ENCODE measurements at places on chromosomes 11 and 22.

DNA sequence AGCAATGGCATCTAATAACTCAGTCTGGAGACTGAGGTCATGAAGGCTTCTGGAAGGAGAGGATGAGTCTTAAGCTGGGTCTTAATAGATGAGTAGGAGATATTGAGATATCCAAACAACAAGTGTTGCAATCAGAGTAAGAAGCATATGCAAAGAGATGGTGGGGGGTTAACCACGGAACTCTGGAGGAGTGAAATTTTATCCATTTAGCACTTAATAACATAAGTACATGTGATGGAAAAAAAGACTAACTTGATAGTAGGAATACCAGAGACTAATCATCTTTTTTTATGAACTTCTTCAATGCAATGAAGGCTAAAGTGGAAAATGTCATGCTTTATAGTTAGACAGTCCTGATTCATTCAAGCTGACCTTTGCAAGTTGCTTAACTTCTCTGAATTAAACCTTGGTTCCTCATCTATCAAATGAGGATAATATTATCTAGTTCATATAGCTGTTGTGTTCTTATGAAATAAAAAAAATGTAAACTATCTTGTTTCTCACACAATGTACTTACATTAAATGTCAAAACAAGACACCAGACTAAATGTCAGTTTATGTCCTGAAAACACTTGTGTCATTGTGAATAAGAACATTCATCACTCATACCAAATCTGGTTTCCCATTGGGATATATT is 403.1 kb upstream of the CCDC90B start:
- DNase-seq = no peak

DNA sequence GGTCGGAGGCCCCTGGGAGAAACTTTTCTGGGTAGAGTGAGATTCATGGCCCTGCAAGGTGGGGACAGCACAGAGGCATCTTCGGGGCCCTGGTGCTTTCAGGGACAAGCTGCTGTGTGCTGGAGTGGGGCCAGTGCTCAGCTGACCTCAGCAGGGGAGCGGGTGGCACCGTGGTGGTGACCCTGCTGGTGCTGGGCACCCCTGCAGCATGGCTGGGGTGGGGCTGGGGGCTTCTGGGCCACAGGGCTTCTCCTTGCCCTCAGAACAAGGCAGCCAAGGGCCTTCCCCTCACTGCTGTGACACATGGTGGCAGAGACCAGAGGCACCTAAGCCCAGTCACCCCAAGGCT is 24.9 kb upstream of the GNB1L start:
- no peak for DNase-seq

DNA sequence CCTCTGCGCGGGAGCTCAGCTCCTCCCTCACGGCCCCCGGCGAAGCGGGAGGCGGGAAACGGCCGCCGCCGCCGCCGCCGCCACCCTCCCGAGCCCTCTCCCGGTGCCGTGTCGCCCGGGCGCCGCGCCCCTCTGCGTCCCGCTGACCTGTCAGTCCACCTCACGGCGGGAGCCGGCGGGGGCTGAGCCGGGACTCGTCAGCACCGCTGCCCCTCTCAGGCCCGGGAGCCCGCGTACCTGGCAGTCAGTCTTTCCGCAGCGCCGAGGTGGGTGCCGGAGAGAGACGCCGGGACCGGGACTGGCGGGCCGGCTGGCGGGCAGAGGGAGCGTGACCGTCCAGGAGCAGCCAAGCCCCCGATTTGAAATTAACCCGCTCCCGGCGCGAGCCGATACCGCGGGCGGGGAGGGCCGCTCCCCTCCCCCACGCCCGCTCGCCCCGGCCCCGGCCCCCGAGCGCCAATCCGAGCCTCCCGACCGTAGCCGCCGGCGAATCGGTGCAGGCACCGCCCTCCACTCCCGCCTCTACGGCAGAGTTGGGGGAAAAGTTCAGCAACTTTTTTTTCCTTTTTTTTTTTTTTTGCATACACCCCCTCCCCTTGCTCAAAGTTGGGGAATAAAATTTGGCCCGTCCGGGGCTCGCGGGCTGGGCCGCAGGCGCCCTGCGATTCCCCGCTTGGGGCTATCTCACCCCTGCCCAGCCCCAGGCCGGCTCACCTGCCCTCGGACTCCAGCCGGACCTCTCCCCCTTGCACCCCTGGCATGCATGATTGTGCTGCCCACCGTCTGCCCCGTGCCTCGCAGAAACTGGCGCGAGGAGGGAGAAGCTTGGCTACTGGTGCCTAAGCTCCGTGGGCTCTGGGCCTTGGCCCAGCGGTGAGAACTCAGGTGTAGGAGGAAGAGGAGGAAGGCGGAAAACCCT is 774 bp upstream of the E2F8 start:
- DNase-seq = peak; percentile 63

DNA sequence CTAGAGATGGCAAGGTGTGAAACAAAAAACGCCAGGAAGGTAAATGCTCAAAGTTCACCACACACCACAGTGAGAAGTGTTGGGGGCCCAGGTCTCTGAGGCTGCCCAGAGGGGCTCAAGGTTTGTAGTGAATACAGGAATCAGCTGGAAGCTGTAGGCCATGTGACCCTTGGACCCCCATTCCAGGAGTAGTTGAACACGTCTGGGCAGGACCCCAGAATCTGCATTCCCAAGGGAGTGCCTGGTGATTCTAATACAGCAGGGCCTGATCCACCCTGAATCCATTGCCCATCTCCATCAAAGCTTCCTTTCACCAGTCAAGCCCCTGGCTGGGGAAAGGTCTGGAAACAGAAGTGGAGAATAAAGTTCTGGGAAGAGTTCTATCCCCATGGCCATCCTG is 70.8 kb upstream of the B3GAT1 start:
- no peak for DNase-seq

- DNase-seq = no peak
These were observed 12.4 kb downstream of the FGF19 start for GRCh38 chr11:69691463-69691862.

DNA sequence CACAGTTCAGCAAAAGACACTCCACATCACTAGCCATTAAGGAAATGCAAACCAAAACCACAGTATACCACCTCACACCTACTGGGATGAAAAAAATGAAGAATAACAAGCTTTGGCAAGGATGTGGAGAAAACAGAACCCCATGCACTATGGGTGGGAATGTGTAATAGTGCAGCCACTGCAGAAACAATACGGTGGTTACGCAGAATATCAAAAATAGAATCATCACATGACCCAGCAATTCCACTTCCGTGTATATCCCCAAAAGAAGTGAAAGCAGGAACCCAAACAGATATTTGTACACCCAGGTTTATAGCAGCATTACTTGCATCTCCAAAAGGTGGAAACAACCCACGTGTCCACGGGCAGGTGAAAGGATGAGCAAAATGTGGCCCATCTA is 20.8 kb downstream of the CARS1 start:
- no peak for DNase-seq

DNA sequence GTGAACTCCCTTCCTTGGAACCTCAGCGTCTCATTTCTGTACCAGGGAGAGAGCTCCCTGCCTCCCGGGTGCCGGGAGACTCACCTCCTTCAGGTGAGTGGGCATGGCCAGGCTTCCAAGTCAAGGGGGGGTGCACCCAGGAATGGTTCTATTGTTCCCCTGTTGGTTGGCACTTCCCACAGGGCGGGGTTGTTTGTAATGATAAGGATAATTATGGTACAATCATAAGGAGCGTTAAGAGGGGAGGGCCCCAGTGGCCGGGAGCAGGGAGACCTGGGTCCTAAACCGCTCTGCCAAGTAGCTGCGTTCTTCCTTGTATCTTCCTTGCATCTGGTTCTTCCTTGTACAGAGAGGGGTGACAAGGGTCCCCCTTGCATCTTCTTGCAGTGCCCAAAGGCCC is 79.1 kb downstream of the LRRC32 start:
- no peak for DNase-seq

DNA sequence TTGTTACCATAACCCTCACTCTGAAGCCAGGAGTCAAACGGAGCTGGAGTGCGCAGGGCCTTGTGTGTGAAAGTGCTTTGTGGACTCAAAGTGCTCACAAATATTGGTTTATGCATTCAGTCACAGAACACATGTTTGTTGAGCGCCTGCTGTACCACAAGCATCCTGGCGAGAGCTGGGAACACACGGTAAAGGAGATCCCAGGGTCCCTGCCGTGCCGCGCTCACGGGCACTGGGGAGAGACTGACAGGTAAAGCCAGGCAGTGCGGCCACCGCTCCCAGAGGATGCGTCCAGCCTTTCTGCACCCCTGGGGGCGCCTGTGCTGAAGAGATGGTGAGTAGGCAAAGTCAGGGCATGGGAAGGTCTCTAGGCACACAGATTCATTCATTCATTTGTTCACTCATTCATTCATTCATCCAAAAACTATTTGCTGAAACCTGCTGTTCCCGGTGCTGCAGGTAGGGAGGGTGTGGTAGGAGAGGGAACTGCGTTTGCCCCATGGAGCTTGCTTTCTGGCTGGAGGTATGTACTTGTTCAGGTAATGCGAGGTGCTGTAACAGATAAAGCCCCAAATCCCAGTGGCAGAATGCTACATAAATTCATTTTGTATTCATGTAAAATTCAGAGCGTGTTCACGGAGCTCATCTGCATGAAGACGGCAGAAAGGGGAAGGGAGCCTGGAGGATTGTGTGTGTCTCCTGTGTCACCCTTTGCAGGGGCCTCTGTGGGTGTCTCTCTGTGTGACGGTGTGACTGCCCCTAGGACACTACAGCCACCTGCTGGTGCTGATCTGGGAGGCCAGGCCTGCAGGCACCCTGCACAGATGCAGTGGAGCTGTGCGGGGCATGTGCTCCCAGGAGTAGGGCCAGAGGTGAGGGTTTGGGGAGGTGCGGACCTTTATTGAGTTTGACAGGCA is 167.0 kb upstream of the B3GAT1 start:
- peak; percentile 32 for DNase-seq

GRCh38 chr11:131955904-131956303 is 585.5 kb downstream of the NTM start:
- no peak for DNase-seq

DNA sequence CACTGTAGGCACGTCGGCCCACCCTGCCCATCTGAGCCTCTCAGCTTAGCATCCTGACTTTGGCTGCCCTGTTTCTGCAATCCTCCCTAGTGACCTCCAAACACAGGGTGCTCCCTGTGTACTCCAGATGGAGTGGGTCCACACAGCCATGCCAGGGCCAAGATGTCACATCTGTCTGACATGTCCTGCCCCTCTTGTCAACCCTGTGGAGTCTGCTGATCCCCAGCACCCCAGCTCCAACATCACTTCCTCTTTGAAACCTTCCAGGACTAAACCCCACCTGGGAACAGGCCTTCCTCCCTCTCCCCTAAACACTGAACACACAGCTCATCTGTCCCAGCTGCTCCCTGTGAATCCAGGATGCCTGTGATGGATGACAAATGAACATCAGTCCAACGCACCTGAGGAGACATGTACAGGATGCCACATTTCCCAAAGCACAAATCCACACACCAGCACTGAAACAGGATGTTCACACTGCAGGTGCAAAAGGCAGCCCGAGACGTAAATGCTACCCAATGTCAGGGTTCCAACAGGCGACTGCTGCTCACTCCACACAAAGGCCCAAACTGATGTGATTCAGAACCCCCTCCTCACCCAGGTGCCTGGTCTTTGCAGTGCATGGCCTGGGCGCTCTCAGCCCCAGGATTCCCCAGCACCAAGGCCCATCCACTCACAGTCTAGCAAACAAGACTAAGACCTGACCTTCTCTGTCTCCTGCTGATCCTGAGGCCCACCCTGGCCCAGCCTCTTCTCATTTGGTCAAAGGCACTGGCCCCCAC is 2.0 kb upstream of the TSSK2 start:
- no peak for DNase-seq

GRCh38 chr11:72710278-72710677 is 36.1 kb upstream of the PDE2A start:
- DNase-seq = no peak

GRCh38 chr11:58866788-58867187 is 22.3 kb upstream of the GLYATL2 start:
- no peak for DNase-seq

DNA sequence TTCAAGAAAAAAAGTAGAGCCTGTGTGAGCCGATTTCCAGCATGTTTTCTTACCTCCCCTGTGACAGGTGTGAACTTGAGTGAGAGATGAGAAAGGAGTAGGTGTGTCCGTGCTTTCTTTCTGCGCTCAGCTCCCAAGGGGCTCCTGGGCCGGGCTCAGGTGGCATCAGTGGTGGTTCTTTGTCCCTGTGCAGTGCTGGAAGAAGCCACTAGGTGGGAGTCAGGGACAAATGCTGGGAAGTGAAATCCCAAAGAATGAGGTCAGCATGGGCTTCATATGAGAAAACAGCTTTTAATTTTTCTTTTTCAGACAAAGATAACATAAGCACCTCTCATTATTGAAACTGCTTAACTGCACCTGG is 57.8 kb downstream of the PPFIBP2 start:
- peak; percentile 50 for DNase-seq

All from KBM-7 (cell line).